GM12865 (cell line): ENCODE measurements at places on chromosomes 6 and 20.

GRCh38 chr20:3209257-3209945 lies at the start of gene ITPA:
Gene ITPA (plus strand): TSS chr20:3209498. CDS start chr20:3209552, 54 bp downstream.
- peak; percentile 71 for DNase-seq

GRCh38 chr6:160122744-160123143 lies 1.1 kb downstream of the SLC22A1 start:
- DNase-seq = no peak

DNA sequence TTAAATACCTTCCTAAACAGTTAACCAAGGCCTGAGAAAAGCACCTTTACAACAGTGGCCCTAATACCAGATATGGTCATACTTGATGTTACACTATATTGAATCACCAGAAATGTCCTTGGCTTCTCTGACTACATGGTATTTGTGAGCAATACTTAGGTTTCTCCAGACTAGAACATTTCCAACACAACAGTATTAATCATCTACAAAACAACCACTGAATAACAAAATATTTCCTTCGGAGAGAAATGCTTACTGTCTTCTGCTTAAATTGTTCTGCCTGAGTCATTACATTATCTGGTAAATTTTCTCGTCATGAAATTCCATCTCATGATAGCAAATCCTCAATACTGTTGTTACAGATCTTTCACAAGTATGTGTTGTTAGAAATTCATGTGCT lies 252.9 kb upstream of the RUNX2 start:
- DNase-seq = no peak

GRCh38 chr20:44659931-44660330 lies 8.4 kb upstream of the ADA start:
- DNase-seq = no peak

DNA sequence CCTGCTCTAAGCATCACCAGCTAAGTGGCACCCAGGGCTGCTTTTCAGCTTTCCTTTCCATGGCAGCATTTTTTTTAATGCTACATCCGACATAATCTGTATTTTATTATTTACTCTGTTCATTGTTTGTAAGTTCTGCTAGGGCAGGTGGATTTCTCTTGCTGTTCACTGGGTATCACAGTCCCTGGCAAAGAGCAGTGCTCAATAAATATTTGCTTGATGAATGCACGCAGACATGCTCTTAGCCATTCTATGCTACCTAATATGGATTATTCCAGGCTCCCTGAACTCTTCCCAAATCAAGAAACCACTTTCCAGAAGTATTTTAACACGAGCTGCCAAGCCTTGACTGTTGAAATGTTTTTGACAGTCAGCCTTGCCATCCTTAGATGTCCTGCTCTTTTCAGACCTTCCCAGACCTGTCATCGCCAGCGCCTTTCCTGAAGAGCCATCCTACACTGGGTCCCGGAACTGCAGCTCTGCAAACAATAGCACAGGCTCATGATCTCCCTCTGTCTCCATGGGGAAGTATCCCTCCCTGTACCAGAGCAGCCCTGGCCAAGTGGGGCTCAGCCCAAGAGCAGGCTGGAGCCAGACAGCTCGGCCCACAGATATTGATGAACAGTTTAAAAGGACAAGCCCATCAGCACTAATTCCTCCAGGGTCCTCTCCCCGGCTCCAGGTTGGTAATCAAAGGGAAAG lies 136.5 kb upstream of the CDH4 start:
- DNase-seq = no peak

DNA sequence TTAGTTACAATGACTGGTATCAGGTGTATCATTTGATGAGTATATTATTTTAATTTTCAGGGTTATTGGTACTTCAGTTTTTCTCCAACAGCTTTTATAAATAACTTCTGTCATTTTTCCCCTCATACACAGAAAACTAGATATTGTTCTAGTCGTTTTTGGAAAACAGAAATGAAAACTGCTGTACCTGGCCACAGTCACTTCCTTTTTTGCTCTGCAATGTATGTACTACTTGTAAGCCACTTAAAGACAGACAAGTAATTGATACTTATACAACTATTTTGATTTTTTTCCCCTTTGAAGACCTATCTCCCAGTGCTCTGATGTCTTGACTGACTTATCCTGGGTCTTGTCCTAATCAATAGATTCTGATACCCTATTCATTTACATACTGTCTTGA lies 218.6 kb upstream of the RUNX2 start:
- DNase-seq = peak; percentile 6

- DNase-seq = no peak
Observed at GRCh38 chr6:17277256-17277655, 3.9 kb upstream of the RBM24 start.

- DNase-seq = no peak
Observed at GRCh38 chr6:20939161-20939775, 405.0 kb downstream of the CDKAL1 start.

- DNase-seq = peak; percentile 90
Observed at GRCh38 chr6:156691018-156691417, 86.2 kb upstream of the ARID1B start.
